ENCODE measurements at places on chromosomes 4 and X.

DNA sequence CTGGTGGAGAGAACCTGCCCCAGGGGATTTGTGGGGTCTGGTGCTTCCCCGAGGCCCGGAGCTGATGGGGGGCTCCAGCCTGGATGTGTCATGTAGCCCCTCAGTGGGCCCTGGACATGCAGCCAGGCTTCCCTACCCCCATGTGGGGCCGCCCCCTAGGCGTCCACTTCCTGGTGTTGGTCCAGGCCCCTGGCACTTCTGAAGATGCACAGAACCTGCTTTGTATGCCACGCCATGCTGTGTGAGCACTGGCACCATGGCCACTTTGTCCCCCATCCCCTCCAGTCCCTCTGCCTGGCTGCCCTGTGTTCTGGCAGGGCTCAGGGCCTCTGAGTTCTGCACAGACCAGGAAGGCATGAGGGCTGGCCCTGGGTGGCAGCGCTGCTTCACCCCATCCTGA, 29.2 kb downstream of the WFS1 start:
- DNase-seq = no peak

- no peak for DNase-seq
These were observed 53.6 kb downstream of the KLF3 start for GRCh38 chr4:38717604-38718003.

DNA sequence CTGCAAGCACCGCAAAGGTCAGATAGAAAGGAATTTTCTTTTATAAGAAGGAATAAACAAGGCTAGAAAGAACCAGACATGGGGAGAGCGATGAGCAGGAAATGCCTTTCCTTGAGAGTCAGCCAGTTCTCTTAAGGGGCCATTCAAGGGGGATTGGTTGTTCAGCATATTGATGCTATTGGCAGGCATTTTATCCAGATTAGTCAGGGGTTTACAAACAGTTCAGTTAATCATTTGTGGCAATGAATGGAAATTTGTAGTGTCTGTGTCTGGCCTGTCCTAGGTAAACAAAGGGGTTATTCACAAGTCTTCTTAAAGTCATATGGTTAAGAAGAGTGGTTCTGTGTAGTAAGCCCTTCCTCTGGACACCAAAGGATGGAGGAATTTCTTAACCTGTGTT, 184.7 kb upstream of the FRMPD4 start:
- DNase-seq = no peak

GRCh38 chr4:83281307-83281706, 3.3 kb downstream of the COQ2 start:
- no peak for DNase-seq

DNA sequence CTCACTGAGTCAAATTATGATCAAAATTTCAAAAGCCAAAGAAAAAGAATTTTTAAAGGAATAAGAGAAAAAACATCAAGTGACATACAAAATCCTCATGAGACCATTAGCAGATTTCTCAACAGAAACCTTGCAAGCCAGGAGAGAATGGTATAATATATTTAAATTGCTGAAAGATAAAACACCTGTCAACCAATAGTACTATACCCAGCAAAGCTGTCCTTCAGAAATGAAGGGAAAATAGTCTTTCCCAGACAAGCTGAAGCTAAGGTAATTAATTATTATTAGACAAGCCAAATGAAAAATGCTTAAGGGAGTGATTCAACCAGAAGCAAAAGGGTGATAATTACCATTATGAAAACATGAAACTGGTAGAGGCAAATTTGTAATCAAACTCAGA, 104.2 kb upstream of the TET2 start:
- no peak for DNase-seq
